GM12891 (cell line): ENCODE measurements at places on chromosomes 2 and 18.

- no peak for DNase-seq
Observed at GRCh38 chr2:188367164-188367563, 75.5 kb downstream of the GULP1 start.

- no peak for DNase-seq
Observed at GRCh38 chr2:74578408-74578807, 23.9 kb downstream of the DOK1 start.

GRCh38 chr2:235303499-235304291 is 190.1 kb upstream of the AGAP1 start:
- no peak for DNase-seq

DNA sequence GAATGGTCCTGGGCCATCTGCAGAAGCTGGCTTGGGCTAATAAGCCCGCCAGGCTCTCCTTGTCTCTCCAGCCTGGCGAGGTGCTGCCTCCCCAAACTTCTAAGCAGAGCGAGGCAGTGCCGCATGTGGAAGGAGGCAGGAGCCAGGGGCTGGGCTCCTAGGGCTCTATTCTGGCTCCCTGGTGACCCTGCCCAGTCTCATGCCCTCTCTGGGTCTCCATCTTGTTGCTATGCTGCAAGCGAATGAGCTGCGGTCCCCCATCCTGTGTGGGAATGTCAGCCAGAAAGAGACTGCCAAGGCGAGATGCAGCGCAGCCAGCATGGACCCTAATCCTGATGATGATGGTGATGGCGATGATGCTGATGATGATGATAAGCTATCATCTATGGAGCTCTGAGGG is 48.7 kb downstream of the TNS1 start:
- no peak for DNase-seq

DNA sequence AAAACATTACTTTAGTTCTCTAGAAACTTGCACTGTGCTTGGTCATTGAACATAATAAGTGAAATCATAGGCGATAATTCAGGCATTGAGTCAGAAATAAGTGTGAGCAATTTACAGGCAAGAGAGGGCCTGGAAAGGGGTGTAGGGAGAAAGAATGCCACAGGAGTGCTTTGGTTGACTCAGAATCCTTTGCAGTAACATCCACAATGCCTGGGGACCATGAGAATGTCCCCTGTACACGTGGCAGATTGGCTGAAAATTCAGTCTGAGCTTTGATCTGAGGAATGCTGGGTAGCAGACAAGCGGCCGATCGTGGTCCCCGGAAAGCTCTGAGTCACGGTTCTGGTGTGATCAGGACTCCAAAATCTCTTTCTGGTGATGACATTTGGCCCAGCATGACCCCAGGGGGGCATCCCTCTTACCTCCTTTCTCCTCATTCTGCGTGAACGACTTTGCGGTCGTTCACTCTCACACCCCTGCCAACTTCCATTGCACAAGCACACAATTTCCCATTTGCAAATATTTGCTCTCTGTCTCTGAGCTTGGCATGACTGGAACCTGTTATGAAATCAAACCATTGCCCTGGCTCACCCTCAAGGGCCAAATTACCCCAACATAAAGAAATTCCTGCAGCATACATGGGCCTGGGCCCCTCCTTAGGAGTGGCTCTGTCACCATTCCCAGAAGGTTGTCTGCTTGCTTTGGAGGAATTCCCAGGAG is 305.0 kb upstream of the EPAS1 start:
- DNase-seq: no peak

DNA sequence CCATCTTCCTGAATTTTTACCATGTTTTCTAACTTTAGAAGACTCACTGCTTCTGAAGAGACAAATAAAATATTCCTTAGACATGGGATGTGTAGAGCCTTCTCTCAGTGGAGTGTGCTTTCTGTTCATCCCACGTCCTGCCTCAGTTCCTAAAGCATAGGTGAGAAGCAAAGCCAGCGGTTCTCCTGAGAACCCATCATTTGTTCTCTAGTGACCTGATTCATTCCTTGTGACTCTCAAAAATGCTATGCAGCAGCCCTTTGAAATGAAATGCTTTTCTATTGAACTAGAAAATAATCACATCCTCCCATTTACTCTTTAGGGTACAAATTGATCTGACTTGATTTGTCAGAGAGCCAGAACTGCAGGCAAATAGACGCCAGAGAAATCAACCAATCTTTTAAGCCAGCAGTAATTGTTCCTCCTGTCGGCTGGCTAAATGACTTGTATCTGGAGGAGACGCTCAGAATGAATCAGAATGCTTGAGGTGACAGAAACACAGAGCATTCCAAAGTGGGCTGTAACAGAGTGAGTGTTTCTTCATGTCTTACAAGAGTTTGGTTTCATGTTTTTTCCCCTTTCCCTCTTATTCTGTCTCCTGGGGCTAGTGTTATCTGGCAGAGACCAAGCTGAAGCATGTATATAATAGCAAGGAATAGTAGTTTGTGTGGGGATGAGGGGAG is 81.3 kb upstream of the TMEM178A start:
- DNase-seq: no peak
